NCI-H2029 treated with DMSO at 0.1 percent for 48 hours (cell line): ENCODE measurements at places on chromosomes 12 and 14.

DNA sequence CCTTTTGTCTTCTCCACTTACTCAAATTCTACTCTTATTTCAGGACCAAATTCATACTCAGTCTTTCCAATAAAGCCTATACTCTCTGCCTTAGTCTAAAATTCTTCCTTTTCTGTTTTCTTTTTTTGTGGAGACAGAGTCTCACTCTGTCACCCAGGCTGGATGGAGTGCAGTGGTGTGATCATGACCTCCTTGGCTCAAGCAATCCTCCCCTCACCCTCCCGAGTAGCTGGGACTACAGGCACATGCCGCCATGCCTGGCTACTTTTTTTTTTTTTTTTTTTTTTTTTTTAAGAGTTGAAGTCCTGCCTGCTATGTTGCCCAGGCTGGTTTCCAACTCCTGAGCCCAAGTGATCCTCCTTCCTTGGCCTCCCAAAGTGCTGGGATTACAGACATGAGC, 11.9 kb downstream of the SRP54 start:
- DNase-seq = no peak

- no peak for DNase-seq
Measured at GRCh38 chr12:121990692-121991603, 30.7 kb upstream of the BCL7A start.

DNA sequence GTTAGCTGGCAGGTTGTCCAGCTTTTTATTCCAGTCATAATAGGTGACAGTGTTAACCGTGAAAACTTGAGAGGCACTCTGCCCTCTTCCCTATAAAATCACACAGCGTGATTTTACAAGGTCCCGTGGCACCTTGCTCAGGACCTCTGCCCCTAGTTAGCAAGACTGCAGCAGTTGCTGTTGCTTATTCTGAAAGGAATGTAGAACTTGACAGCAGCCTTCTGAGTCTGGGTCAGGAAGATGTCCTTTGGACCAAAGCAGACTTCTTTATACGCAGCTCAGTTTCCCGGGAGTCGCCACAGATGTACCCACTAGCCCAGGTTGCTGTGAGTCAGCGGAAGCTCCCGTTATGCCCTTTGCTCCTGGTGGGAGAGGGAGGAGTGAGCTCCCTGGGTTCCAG, 13.2 kb downstream of the PRKAB1 start:
- no peak for DNase-seq

DNA sequence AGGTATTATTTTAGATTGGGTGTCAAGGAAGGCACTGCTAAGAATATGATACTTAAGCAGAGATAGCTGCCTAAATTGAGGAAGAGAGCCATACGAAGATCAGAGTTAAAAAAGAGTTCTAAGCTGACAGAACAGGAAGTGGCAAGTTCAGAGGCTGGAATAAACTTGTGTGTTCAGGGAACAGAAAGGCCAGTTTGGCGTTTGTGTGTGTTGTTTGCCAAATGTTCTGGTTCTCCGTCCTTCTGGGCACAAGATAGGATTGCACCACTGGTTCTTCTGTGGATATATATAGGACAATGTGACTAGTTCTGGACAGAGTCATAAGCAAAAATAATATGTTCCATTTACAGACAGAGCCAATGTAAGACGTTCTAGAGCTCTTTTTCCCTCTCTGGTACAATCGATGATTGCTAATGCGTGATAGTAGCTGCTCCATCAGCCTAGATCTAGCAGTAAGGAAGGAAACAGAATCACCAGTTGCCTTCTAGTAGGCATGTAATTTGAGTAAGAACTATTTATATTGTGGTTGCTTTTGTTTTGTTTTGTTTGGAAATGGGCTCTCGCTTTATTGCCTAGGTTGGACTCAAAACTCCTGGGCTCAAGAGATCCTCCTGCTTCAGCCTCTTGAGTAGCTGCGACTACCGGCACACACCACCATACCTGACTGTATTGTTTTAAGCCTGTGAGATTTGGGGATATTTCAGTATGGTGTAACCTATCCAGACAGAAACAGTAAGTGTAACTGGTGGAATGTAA, 7.4 kb downstream of the BBS10 start:
- DNase-seq = no peak

DNA sequence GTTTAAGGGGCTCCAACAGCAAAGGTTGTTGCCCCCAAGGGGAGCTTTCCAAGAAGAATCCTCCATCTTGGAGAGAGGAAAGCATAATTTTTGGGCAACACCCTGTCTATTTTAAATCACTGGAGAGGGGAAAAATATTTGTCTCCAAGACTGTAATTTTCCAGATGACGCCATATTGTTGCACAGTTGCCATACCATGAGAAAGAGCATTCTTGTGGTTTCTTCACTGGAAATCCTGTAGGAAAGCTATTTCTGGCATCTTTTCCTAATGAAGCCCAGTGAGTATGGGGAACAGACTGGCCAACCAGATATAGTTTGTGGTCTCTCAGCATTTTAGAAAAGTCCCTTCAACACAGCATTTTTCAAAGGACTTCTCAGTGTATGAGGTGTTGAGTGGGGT, 88.1 kb upstream of the MANSC4 start:
- DNase-seq = no peak

DNA sequence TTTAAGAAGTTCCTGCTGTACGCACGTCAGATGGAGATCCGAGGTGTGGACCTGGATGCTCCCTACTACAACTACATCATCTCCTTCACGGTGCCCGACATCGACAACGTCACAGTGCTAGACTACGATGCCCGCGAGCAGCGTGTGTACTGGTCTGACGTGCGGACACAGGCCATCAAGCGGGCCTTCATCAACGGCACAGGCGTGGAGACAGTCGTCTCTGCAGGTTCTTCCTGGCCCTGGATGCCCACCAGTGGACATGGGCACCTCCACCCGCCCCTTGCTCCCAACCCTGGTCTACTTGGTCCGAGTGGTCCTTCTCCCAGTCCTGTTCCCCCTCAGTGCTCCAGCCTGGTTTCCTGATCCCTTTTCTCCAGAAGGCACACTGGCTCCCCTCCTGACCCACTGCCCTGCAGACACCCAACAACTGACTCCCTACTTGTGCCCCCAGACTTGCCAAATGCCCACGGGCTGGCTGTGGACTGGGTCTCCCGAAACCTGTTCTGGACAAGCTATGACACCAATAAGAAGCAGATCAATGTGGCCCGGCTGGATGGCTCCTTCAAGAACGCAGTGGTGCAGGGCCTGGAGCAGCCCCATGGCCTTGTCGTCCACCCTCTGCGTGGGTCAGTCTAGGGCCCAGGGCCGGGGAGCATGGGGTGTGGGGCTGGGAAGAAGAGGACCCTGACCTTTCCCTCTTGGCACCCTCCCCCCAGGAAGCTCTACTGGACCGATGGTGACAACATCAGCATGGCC, 32.1 kb upstream of the LRP1-AS start:
- DNase-seq = no peak

DNA sequence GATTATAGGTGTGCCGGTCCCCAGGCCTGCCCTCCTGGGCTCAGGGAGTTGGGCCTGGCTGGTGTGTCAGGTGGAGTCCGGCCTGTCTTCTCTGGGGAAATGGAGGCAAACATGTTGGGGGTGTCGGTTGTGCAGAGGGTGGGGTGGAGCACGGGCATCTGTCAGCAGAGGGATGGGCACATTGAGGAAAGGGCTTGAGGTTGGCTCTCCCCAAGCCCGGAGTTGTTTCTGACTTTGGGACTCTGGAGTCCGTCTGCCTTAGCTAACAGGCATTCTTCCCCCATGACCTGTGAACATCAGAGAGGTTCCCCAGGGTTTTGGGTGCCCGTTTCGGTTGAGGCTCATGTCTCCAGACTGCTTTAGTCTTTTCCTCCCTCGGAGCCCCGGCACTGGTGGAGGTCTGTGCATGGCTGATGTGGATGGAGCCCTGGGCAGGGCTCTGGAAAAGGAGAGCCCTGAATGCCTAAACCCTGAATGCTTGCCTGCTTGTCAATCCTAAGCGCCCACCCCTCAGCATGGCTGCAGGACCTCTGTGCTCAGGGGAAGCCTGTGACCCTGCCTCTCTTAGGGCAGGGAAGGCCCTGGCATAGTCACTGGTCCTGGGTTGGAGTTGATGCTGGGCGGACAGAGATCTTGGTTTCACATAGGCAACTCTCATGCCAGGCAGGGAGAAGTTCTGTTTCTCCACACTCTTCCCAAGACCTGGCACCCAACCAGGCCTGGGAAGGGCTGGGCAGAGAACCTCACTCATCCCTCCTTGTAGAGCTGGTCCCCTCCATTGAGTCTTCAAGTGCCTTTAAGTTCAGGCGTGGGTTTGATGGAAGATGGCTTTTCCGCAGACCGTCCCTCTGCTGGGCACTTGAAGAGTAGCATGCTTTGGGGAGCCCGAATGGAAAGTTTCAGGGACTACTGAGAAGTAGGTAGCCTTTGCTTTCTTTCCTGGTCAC, 12.9 kb downstream of the NYNRIN start:
- no peak for DNase-seq

GRCh38 chr12:112283546-112283945, 98.7 kb downstream of the HECTD4 start:
- no peak for DNase-seq

GRCh38 chr14:38297681-38298080, 41.8 kb upstream of the CLEC14A start:
- no peak for DNase-seq

DNA sequence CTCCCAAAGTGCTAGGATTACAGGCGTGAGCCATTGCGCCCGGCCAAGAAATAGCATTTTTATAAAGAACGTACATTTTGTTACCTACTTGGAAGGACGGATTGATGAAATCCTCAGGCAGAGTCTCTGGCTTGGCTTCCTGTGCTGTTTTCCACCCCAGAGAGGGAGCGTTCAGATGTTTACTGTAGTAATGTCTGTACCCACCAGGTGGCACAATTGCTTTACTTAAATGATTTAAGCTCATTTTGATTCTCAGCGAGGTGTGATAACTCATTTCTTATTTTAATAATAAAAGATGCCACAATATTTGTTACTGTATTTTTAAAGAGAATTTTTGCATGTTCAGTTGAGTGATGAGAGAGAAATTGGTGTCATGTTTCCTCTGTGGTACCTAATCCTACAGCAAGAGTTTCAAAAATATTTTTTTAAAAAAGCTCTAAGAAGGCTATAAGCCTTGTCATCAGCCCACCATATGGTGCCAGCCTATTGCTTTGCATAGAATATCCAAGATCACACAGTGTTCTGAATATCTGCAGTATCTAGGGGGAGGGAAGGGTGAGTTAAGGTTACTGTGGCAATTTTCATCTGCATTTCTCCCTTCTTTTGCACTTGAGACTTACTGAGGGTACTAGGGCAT, 82.6 kb upstream of the TRAF3 start:
- DNase-seq = peak; percentile 8

DNA sequence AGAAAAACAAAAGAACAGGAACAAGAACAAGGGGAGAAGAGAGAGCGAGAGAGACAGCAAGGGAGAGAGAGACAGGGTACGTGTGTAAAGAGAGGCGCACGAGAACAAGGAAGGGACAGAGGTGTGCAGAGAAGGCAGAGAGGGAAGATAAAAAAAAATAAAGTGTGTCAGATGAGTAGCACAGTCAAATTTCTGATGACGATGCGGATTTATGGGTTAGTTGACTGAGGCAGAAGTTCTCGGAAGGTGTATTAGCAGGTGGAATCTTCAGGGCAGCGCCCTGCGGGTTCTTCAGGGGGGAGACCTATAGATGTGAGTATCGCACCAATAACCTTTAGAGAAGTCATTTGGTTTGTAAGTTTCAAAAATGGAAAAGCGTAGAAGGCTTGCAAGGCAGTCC, 44.8 kb downstream of the PRKAB1 start:
- no peak for DNase-seq

- DNase-seq = no peak
Measured at GRCh38 chr12:24378548-24379407, 429.3 kb upstream of the SOX5 start.

DNA sequence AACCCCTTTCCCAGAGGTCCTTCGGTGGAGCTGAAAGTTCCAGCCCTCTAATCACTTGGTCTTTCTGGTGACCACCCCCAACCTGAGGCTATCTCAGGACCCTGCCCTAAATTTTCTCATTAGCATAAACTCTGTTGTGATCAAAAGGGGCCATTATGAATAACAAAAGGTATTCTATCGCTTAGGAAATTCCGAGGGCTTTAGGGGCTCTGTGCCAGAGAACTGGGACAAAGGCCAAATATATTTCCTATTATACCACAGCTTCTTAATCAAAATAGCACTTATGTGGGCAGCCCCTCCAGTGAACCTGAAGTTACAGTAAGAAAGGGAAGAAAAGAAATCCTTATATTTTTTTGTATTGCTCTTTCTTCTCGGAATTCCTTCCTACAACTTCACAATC, 125.3 kb upstream of the NPAS3 start:
- no peak for DNase-seq

- DNase-seq = no peak
Measured at GRCh38 chr12:27973487-27973890, 956 bp upstream of the PTHLH start.

GRCh38 chr14:52002542-52002941, 13.2 kb downstream of the RTRAF start:
- no peak for DNase-seq

GRCh38 chr12:27351476-27351875, 18.8 kb downstream of the BMAL2 start:
- DNase-seq = no peak

- DNase-seq = no peak
Measured at GRCh38 chr12:48122065-48122834, 3.1 kb downstream of the PFKM start.

- no peak for DNase-seq
Measured at GRCh38 chr14:45065956-45066355, 18.0 kb upstream of the PRPF39 start.

- DNase-seq = no peak
Measured at GRCh38 chr12:75294797-75295196, 35.3 kb downstream of the CAPS2 start.

DNA sequence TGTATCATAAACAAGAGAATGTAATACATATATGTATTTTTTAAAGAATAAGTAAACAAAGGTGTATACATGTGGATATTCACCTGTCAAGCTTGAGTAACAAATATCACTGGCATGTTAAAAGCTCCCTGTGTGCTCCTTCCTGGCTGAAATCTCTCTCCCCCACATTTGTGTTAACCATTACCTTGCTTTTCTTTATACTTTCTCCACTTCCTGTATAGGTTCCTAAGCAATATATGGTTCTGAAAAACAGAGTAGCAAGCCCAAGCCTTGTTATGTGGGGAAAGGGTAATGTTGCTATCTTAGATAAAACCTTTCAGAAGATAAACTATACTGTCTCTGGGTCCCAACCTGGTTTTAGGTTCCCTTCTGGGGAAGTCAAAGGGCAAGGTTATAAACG, 32.3 kb upstream of the TBC1D30 start:
- no peak for DNase-seq

DNA sequence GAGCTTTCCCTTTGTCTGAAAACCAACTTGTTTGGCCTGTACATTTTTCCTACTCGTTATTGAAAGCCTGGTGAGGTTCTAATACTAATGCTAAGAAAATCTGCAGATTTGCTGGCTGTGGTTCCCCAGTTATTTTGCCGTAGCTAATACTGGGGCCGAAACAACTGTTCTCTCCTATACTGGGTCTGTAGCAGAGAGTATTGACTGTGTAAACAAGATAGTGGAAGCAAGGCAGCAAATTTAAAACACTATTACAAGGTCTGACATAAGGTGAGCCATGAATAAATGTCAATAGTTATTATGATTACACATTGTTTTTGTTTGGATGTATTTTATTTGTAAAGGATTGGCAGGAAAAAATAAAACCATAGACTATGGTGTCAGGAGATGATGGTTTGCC, 1244.0 kb downstream of the AACS start:
- DNase-seq = no peak
